Activated CD8-positive, alpha-beta memory T cell treated with anti-CD3 and anti-CD28 coated beads for 1 hour (primary cell): ENCODE measurements at places on chromosomes 7 and 10.
A peak's percentile ranks its signal among the peaks of the same experiment; 100 is the strongest.

DNA sequence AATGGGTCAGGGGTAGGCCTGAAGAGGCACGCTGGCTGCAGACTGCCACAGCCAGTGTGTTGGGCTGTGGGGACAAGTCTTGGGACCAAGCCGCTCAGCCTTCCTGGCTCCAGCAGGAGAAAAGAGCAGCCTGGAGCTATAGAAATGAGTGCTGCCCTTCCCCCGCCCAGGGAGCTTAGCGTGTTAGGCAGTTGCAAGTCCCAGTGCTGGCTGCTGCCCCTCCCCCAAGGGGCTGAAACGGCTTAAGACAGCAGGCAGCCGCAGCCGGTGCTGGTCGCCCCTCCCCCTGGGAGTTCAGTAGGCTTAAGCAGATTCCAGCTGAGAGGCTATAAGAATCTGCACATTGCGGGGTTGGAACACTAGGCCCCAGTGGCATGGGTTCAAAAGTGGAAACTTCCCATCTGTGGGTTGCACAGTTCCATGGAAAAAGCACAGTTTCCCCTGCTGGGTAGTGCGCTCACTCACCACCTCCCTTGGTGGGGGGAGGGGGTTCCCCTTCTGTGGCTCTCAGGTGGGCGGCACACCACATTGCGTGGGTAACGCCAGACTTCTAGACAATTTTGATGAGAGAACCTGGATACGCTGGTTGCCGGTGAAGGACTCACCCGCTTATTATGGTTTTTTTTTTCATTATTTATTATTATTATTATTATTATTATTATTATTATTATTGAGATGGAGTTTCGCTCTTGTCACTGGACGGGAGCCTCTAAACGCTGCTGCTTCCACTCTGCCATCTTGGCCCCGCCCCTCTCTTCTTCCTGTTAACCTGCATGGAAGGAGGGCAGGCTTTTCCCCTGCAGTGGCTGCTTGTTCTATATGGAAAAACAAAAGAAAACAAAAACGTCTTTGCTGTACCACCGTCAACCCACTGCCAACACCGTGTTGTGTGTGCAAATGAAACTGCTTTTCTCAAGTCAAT is 151.1 kb downstream of the CXCL12 start:
- DNase-seq, result no peak

GRCh38 chr7:71538210-71538609 is 406.3 kb downstream of the GALNT17 start:
- DNase-seq, result no peak

- DNase-seq, result no peak
Measured at GRCh38 chr10:121205625-121206024, 354.5 kb downstream of the WDR11 start.

DNA sequence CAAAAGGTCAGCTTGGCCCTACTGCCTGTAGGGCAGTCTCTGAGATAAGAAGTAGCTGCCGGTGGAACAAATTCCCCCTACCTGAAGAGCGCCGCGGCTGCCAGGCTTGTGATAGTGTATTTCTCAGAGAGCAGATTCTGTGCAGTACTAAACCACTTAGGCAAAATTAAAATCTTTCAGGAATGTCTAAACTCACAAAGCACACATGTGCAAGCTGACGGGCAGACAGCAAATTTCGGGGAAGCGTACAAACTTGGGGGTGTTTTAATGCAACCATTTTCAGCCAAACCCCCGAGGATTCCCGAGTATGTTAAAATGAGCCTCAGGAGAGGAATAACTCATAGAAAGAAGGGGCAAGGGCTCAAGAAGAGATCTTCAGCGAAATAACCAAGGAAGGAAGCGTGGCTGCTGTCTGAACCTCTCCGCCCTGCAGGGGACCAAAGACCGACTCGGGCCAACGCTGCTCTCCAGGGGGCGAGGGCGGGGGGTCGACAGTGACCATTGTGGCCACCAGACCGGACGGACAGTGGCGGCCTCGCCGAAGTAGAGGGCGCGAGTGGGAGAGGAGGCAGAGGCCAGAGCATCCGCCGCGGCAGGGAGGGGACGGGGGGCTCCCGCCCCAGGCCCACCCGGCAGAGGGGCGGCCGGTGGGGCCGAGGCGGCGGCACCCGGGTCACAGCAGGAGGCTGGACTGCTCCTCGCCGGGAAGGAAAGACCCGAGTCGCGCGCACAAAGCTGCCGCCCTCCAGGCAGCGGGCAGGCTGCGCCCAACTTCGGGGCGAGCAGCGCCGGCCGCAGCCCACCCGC is 819 bp downstream of the HYCC1 start:
- no peak for DNase-seq

GRCh38 chr10:124743191-124744101 is 732 bp downstream of the FAM53B start:
- DNase-seq, result no peak

DNA sequence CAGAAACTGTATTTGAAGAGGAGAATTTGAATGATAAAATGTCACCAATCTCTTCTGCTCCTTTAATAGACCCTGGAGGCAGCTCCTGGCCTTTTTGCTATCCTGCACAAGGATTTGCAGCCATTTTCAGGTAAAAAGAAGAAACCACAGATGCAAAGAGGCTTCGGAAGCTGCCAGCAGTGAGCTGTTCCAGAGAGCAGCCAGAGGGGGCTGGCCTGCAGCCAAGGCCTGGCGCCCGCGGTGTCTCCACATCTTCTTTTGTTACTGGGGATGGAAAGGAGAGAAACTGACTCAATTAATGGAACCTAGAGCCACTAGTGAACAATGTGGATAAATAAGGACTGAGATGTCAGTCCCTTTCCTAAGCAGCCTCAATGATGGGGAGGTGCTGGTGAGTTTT is 23.9 kb upstream of the GPR26 start:
- DNase-seq, result no peak

- no peak for DNase-seq
Measured at GRCh38 chr7:137871170-137871915, 24.6 kb upstream of the DGKI start.

DNA sequence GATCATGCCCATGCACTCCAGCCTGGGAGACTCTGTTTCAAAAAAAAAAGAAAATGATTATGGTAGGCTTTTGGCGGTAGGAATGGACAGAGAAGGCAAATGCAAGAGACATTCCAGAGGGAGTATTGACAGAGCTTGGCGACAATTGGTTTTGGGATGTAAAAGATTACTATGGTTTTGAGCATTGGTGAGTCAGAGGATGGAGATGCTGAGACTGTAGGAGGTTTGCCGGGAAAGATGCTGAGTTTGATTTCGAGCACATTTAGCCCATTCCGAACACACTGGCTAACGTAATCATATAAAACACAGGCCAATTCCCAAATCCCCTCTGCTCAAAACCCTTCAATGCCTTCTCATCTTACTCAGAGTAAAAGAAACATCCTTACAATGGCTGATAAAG is 161.6 kb upstream of the MKLN1 start:
- no peak for DNase-seq

DNA sequence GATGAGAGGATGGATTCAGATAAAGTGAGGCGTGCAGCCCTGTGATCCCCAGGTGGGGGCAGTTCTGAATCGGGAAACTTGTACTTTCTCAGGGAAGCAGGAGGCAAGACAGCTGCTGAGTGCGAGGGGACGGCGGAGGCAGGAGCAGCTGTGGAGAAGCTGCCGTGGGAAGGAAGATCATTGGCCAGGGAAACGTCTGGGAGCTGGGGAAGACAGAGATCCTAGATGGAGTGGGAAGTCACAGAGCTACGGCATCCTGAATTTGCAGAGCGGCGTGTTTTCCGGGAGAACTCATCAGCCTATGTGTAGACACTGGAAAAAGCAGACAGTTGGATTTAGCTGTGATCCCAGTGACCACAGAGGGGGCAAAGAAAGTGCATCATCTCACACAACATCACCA is 9.2 kb downstream of the PRKCQ start:
- DNase-seq, result no peak

GRCh38 chr7:108261560-108262255 is 131.5 kb upstream of the LAMB4 start:
- no peak for DNase-seq

DNA sequence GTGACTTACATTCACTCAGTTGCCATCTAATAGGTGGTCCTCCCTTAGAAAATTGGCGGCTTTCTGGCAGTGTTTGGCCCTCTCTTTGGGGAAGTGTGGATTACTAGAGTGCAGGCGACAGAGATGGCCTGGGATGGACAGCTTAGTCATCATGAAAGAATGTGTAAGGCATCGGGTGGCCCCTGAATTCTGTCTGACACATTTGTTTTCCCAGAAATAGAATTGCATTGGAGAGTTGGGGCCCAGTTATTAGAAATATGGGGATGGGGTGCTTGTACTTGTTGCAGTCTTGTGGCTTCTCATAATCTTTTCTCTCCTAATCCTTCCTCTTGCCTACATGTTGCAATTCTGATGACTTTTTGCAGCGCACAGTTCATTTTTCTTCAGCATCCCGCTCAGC is 13.8 kb downstream of the TCF7L2 start:
- DNase-seq, result no peak

- DNase-seq, result no peak
Measured at GRCh38 chr10:36538953-36539586, 586.3 kb upstream of the ANKRD30A start.

- DNase-seq, result no peak
Measured at GRCh38 chr10:116185199-116185867, 87.7 kb downstream of the GFRA1 start.

DNA sequence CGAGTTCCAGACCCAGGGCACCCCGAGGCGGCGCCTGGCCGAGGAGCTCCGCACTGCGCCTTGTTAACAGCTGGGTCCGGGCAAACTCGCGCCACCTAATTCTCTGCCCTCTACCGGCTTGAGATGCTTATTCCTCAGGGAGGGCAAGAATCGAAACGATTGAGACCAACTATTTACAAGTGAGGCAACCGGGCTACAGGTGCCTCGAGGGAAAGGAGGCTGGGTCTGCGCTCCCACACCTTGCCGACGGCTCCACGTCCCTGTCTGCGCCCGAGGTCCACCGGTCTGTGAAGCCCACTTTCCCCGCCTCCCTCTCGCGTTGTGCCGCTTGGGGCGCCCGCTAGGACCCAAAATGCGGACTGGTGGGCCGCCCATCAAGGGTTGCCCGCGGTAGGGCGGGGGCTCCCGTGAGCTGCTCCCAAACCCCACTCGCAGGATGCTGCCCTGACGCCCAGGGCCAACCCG is 527 bp downstream of the AKR1B1 start:
- peak; percentile 43 for DNase-seq

- no peak for DNase-seq
Measured at GRCh38 chr7:2542011-2542915, 13.1 kb downstream of the BRAT1 start.

DNA sequence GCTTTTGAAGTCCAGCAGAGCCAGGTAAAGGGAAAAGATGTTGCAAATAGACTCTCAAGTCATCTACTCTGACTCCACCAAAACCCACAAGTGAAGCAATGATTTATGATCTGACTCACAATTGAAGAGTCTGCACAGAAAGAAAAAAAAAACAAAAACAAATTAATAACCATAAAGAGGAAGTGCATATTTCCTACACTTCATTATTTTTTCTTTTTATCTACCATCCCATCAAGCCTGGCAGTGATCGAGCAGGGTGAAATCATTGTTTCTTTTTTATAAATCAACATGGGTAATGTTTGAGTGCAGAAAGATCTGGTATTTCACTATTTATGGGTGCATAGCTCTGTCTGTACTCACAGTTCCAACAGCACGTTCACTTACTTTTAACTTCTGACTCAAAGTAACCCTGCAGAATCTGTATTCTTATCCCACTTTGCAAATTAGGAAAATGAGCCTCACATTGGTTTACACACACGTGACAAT is 829.0 kb downstream of the TNS3 start:
- no peak for DNase-seq

DNA sequence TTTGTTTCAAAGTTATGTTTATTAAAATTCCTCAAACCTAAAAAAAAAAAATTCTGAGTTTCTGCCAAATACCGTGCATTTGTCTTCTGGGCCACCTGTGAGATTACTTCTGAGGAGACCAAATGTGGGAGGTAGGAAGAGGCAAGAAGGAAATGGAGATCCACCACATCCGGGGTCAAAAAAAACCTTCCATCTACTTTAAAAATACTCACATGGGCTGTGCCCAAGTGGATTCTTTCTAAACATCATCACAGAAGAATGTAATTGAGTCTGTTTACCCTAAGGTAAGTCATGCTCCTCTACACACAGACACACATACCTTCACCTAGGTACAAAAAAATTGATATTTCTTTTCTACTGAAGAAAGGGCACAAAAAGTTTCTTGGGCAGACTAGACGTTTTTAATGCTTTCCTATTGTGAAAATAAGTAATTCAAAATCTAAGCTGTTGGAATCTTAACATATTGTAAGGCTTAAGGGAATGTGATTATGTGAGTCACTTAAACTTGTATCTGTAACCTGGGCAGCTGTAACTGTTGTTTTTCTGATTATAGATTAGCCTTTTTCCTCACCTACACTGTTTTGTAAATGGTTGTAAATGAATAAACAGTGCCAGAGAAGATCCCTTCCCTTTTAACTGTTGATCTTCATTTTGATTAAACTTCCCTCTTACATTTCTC is 19.1 kb upstream of the SPOCK2 start:
- DNase-seq, result no peak
